ENCODE measurements at places on chromosomes 7 and 10.

- DNase-seq = no peak
Measured at GRCh38 chr10:85067955-85068354, 739.6 kb downstream of the CCSER2 start.

DNA sequence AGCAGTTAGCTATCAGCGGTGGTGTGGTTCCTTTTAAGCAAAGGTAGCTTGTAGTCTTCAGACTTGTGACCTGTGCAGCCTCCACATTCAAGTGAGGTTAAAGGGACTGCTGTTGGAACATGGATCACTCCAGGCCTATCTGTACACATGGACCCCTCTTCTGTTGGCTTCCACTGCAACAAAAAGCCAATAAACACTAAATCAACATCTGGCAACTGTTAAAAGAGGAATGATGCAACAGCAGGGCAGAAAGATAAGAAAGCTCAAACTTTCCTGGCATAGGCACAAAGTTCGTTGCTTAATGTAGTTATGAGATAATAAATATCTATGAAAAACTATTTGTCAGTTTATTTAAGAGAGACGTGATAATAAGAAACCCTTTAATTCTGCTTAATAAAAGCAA is 4.0 kb upstream of the MINPP1 start:
- no peak for DNase-seq

DNA sequence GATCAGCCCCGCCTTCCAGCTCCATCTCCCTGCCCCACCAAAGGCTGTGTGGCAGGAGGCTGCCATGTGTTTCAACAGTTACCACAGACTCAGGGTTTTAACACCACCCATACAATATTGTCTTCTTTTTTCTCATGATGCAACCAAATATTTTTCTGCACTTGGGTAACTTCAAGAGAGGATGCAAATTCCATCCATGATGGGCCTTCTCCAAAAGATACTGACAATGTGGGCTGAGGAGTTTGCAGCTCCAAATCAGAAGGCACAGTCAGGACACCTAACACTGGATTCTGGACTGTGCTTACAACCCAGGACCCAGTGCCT is 347.9 kb downstream of the GRID1 start:
- DNase-seq = no peak

DNA sequence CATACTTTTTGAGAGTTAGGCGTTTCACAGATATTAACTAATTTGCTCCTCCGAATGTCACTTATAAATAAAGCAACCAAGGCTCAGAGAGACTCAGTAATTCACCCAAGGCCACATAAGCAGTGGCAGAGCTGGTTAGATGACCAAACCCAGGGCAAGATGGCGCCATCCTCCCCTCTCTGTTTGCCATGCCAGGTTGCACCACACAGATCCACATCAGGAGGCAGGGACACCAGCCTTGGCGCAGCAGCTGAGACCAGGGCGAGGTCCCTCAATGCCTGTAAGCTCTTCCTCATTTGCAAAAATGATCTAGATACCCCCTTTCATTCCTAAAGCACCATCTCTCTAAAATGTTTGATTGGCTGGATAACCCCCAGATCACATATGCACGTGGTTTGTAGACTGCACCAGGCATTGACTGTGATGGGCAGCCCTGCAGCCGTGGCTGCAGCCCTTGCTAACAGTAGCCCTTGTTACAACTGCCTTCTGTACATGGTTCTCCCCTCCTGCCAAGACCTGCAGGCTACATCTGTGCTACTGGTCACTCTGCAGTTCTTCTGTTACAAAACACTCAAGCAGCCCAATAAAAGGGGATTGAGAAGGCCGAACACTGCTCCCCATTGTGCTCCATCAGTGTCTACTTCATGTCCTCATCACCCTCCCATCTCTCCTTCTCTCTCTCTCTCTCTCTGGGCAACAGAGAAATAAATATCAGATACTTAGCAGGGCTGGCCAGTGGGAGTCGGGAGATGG is 298.6 kb downstream of the PRPF18 start:
- DNase-seq = no peak

GRCh38 chr7:2261611-2262010 is 19.6 kb downstream of the NUDT1 start:
- no peak for DNase-seq

GRCh38 chr7:17298840-17299482 is 509 bp downstream of the AHR start:
- peak; percentile 20 for DNase-seq

DNA sequence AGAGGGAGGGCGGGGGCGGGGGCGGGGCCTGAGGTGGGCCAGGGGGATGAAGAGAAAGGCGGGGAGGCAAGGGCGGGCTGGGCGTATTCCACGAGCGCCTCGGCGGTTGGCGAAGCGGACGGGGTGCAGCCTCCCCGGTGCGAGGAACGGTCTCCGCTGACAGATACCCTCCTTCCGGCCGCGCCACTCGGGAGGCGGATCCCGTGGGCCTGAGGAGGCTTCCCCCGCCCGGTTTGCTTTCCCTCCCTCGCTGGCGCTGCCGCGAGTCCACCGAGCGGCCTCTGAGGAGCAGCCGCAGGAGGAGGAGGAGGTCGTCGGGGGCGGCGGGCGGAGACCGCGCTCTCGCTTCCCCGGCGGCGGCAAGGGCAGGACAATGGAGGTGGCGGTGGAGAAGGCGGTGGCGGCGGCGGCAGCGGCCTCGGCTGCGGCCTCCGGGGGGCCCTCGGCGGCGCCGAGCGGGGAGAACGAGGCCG is at the start of gene TRIM24:
TSS of gene TRIM24 (plus strand) at position 84 of the 473 bp plus-strand sequence. CDS start at position 374, 290 bp downstream.
- DNase-seq = no peak
